ENCODE measurements at places on chromosomes 7 and 10.

- no peak for DNase-seq
Observed at GRCh38 chr10:11609492-11610093, 1.9 kb downstream of the USP6NL start.

- no peak for DNase-seq
Observed at GRCh38 chr7:142789441-142789840, 18.7 kb downstream of the PRSS2 start.

- no peak for DNase-seq
Observed at GRCh38 chr10:32050177-32050576, 6.0 kb downstream of the KIF5B start.

GRCh38 chr10:115129752-115130151, 36.6 kb downstream of the ATRNL1 start:
- no peak for DNase-seq

- no peak for DNase-seq
Observed at GRCh38 chr7:36051501-36051900, 101.6 kb upstream of the EEPD1 start.

GRCh38 chr10:91528080-91528479, 104.8 kb downstream of the PPP1R3C start:
- DNase-seq: no peak

DNA sequence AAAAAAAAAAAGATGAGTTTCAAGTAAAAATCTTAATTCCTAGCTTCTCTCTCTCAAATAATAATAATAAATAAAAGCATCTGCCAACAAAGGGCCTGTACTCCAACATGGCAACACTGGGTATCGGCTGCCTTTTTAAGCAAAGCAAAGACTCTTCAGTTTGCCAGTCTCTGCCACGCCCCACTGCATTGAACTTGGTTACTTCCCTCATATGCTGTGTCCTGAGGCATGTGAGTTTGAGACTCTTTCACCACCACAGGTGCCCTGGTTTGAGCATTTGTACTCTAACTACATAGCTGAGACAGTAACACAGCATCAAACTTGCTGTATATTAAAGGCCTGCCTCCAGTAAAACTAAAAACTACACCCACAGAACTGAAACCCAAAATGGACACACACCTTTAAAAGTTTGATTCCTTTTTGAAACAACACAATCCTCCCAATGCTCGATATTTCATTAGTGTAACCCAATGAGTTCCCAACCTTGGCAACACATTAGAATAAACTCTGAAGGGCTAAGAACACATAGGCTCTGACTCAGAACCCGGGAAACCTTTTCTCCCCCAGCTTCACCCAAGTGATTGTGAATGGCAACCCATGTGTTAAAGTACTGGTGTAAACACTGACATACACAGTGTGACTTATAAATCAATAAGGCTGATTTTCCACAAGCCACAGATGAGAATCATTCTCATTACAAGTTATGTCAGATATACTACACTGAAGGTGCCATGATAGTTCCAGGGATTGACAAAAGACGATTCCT, 12.0 kb downstream of the JAZF1 start:
- no peak for DNase-seq

GRCh38 chr7:92058899-92059298, 75.4 kb downstream of the CYP51A1 start:
- no peak for DNase-seq

All from stimulated activated CD4-positive, alpha-beta T cell treated with anti-CD3 and anti-CD28 coated beads, Interleukin-4, amount 100 ng/mL, for 24 hours (primary cell).